Nephron progenitor cell (in vitro differentiated cells): ENCODE measurements at places on chromosomes 4 and X.

- no peak overlapping the region for H3K4me3 ChIP-seq
- DNase-seq = no peak
- no peak overlapping the region for H3K27ac ChIP-seq
- no peaks in the 10 kb centered on the region for H3K36me3 ChIP-seq
- no peaks in the 10 kb centered on the region for H3K4me1 ChIP-seq
Observed at GRCh38 chrX:147741776-147742175, 169.9 kb upstream of the FMR1 start.

DNA sequence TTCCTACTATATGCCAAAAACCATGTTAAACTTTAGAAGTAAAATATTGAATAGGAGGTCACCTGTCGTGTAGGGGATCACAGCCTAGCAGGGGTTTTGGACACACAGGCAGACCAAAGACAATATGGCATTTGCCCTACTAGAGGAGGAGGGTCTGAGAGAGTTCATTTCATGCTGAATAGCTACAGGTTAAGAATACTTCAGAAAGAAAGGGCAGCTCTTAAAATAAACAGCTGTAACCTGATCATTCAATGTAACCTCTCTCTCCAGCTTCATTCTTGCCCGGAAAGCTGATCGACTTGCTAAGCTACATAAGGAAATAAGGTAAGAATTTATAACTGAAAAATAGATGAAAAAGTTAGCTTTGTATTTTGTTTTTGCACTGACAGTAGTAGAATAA lies 79.9 kb downstream of the MAOA start:
- H3K4me3 ChIP-seq = no peak overlapping the region
- H3K27ac ChIP-seq = no peak overlapping the region
- peaks cover 5% of the 10 kb centered on the region for H3K27me3 ChIP-seq
- no peak for DNase-seq

DNA sequence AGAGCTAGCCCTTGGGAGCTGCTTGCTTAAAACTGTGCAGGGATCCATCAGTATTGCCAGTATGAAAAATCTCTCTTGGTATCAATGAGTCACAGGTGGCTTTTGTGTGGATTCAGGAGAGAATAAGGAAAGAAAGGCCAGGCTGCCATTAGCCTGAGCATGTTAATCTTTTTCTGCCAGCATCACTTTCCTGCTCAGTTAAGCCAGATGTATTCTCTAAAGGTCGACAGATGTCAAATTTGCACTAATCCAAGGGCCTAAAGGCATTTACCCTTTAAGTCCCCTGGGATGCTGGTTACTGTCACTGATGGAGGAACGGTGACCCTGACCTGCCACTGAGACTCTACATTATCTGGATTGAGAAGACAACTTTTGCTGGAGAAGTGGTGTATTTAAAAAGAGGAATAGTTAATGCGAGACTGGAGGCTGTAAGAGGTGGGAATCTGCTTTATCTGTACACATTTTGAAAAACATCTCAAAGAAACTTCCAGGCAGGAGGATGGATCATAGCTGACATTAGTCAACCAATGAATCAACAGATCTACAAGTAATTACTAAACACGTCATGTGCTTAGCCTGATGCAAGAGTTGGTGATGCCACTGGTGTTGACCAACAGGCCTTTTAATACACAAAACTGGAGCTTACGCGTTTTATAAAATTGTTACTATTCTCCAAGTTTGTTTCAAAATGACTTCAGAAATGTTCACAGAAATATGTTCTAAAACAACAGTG lies 241.4 kb upstream of the ANXA3 start:
- DNase-seq = peak; percentile 19
- peak overlapping the region; percentile 12 for H3K27ac ChIP-seq
- H3K27me3 ChIP-seq = peaks cover 6% of the 10 kb centered on the region
- H3K4me3 ChIP-seq = no peak overlapping the region
- peaks cover 49% of the 10 kb centered on the region for H3K4me1 ChIP-seq
- peaks cover 54% of the 10 kb centered on the region for H3K36me3 ChIP-seq

DNA sequence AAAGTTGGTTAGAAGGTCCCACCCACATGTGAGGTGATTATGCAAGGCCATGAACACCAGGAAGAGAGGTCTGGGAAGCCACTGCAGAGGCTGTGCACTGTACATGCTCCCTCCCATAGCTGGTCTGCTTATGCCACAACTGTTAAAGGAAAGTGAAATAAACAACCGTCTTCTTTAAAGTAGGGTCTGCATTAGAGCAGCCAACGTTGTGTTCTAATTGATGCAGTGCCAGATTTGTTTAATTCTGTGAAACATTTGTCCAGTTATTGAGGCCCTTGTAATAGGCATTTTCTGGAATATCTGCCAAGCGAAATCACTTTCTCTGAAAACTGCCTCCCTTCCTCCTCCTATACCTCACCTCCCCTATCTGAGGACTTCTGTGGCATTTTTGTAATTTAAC lies 224.0 kb upstream of the LNX1 start:
- H3K4me1 ChIP-seq = peaks cover 1% of the 10 kb centered on the region
- H3K4me3 ChIP-seq = no peak overlapping the region
- H3K27ac ChIP-seq = no peak overlapping the region
- no peak for DNase-seq
- H3K27me3 ChIP-seq = no peaks in the 10 kb centered on the region

- no peak overlapping the region for H3K27ac ChIP-seq
- no peaks in the 10 kb centered on the region for H3K4me1 ChIP-seq
- no peak for DNase-seq
- H3K36me3 ChIP-seq = peaks cover 40% of the 10 kb centered on the region
- no peaks in the 10 kb centered on the region for H3K27me3 ChIP-seq
Observed at GRCh38 chrX:10512741-10513140, 107.6 kb downstream of the MID1 start.

GRCh38 chr4:80096175-80096850 lies 23.3 kb upstream of the ANTXR2 start:
- no peaks in the 10 kb centered on the region for H3K4me1 ChIP-seq
- no peak overlapping the region for H3K4me3 ChIP-seq
- H3K27me3 ChIP-seq = peaks cover 7% of the 10 kb centered on the region
- no peaks in the 10 kb centered on the region for H3K36me3 ChIP-seq
- H3K27ac ChIP-seq = no peak overlapping the region

GRCh38 chr4:114236171-114236769 lies 256.8 kb upstream of the ARSJ start:
- H3K36me3 ChIP-seq = no peaks in the 10 kb centered on the region
- DNase-seq = no peak
- no peak overlapping the region for H3K4me3 ChIP-seq
- no peak overlapping the region for H3K27ac ChIP-seq

- H3K4me1 ChIP-seq = no peaks in the 10 kb centered on the region
- no peak overlapping the region for H3K27ac ChIP-seq
- H3K36me3 ChIP-seq = no peaks in the 10 kb centered on the region
Observed at GRCh38 chr4:69095301-69095731, 958 bp upstream of the UGT2B7 start.

DNA sequence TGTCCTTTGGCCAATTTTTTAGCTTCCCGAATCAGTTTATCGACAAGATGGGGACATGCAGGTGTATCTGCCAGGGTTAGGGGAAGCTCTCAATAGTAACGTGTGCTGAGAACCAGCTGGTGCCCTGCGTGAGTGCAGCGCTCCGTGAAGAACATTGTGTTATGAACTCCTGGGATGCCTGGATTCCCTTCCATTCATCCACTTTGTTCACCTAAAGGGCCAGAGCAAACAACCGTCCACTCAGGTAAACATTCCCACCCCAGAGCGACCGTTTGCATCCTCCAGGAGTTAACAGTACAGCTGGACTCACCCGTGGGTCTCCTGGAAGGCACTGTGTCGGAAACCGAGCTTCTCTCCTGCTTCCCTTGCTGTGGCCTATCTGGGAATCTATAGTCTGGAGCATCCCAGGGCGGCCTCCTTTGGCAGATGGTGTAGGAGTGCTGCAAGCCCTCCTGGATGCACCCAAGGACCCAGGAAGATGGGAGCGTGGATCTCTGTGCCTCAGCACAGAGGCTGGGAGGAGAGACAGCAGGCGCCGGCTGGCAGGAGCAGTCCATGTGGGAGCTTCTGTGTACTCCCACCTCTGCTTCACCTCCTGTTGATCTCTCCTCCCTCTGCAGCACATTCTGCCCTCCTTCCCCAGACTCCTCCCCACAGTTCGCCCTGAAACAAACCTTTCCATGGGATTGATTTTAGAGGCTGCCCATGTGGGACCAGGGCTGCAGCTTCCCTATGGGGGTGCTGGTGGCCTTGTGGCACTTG lies 62.7 kb downstream of the SHROOM2 start:
- no peak for DNase-seq
- no peaks in the 10 kb centered on the region for H3K36me3 ChIP-seq
- H3K4me3 ChIP-seq = no peak overlapping the region
- H3K4me1 ChIP-seq = peaks cover 52% of the 10 kb centered on the region
- H3K27me3 ChIP-seq = no peaks in the 10 kb centered on the region
- peak overlapping the region; percentile 32 for H3K27ac ChIP-seq

GRCh38 chrX:112668476-112669409 lies 11.0 kb downstream of the LHFPL1 start:
- H3K4me3 ChIP-seq = no peak overlapping the region
- no peak for DNase-seq
- peaks cover 2% of the 10 kb centered on the region for H3K36me3 ChIP-seq
- H3K27ac ChIP-seq = no peak overlapping the region

DNA sequence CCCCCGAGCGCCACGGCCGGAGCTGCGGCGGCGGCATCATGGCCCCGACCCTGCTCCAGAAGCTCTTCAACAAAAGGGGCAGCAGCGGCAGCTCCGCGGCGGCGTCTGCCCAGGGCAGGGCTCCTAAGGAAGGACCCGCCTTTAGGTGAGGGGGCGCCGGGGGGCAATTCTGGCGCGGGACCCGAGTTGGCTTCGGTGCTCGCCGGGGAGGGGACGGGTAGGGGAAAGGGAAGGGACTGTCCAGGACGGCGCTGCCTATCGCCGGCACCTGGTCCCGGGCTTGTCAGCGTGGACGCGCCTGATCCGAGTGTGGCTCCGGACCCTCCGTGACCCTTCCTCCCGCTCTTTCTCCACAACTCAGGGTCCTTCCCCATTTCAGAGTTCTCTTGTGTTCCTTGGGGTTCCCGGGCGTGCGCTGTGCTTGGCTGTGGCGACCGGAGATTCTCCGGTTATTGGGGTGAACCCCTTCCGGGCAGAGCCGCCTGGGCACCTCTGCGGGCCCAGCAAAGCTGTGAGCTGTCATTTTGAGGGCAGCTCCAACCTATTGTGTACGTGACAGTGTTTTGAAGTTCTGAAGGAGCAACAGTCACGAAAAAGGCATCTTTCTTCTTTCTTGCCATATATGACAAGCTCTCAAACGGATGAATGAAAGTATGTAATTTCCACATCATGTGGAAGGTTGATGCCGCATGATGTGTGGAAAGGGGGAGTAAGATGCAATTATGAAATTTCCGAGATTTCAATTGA lies 522 bp downstream of the FNIP2 start:
- no peaks in the 10 kb centered on the region for H3K36me3 ChIP-seq
- H3K27me3 ChIP-seq = peaks cover 7% of the 10 kb centered on the region
- DNase-seq = peak; percentile 51
- peak overlapping the region; percentile 59 for H3K27ac ChIP-seq
- H3K4me1 ChIP-seq = peaks cover 31% of the 10 kb centered on the region

- no peak for DNase-seq
- no peak overlapping the region for H3K4me3 ChIP-seq
- no peaks in the 10 kb centered on the region for H3K36me3 ChIP-seq
Observed at GRCh38 chr4:58214376-58214775, 1104.2 kb upstream of the IGFBP7 start.

DNA sequence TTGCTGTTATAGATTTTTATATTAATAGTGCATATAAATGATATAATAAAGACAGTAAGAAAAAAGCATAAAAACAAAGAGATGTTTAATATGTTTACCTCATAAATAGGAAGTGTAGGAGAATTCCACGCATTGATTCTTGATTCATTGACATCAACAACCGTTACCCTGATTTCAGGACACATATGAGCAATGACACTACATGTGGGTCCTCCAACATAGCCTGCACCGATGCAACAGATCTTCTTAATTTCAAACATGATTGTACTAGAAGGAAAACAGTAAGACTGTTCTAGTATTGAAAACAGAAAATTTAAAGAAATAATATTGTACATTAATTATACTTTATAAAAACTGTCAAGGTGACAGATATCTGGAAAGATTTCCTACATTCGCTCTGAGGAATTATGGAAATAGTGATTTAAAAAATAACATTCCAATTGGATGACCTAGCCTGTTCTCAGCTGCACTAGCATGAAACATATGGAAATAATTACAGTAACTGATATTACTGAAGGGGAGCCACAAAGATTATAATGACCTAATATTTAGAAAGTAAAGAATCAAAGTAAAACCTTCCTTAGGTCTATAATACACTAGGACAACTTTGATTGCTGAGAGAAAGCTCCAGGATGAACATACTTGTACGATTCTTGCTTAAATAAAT lies 5.9 kb downstream of the UGDH start:
- H3K27ac ChIP-seq = no peak overlapping the region
- no peak overlapping the region for H3K4me3 ChIP-seq
- H3K4me1 ChIP-seq = peaks cover 15% of the 10 kb centered on the region
- H3K36me3 ChIP-seq = peaks cover 43% of the 10 kb centered on the region
- DNase-seq = no peak

DNA sequence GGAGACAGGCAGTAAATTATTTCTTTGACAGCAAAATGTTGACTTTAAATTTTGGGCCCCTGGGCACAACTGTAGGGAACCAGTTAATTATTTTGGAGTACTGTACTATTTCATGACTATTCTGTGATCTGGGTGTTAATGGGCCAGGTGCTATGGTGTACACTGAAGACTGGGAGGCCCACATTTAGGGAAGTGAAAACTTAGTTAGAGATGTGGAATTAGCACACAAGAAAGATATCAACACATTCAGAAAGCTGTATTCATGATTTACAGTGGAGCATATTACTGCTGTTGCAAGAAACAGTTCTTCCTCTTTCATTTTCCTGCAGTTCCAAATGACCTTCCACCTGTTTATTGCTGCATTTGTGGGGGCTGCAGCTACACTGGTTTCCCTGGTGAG lies 12.4 kb downstream of the PLP1 start:
- peaks cover 8% of the 10 kb centered on the region for H3K36me3 ChIP-seq
- no peak overlapping the region for H3K27ac ChIP-seq
- no peak for DNase-seq
- H3K4me3 ChIP-seq = no peak overlapping the region

DNA sequence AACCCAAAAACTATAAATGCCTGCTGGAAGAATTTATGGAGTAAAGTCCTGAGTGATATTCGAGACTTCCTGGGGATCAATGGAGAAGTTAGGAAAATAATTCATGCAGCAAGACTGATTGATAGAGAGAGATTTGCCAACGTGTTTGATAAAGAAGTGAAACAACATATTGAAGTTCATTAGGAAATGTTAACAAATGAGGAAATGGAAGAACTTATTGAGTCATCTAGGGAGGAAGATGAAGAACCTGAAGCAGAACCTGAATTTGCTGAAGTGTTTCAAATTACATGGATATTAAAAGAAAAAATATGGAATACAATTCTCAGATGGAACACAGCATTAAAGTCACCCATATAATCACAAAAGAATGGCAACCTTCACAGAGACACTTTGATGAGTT lies 39.0 kb downstream of the DDX60 start:
- no peak for DNase-seq
- H3K27me3 ChIP-seq = no peaks in the 10 kb centered on the region
- no peak overlapping the region for H3K4me3 ChIP-seq
- H3K36me3 ChIP-seq = no peaks in the 10 kb centered on the region
- H3K4me1 ChIP-seq = no peaks in the 10 kb centered on the region
- H3K27ac ChIP-seq = no peak overlapping the region
